ENCODE measurements at places on chromosomes 1 and 21. TPM values are rescaled to one million over a fixed set of nuclear protein-coding genes. Genes with fewer than 3 reads are reported as not detected.

GRCh38 chr21:17506951-17507350, 5.9 kb upstream of the CXADR start:
- DNase-seq, result no peak
- peaks cover 16% of the 10 kb centered on the region for H3K4me1 ChIP-seq
- H3K36me3 ChIP-seq, result peaks cover 8% of the 10 kb centered on the region
- no peak overlapping the region for H3K27ac ChIP-seq
- H3K27me3 ChIP-seq, result no peaks in the 10 kb centered on the region
- H3K4me3 ChIP-seq, result no peak overlapping the region

- DNase-seq, result no peak
- H3K27me3 ChIP-seq, result no peaks in the 10 kb centered on the region
- H3K4me3 ChIP-seq, result no peak overlapping the region
- H3K4me1 ChIP-seq, result peaks cover 10% of the 10 kb centered on the region
- no peaks in the 10 kb centered on the region for H3K36me3 ChIP-seq
These were observed 122.0 kb downstream of the CDC7 start for GRCh38 chr1:91622616-91623015.

DNA sequence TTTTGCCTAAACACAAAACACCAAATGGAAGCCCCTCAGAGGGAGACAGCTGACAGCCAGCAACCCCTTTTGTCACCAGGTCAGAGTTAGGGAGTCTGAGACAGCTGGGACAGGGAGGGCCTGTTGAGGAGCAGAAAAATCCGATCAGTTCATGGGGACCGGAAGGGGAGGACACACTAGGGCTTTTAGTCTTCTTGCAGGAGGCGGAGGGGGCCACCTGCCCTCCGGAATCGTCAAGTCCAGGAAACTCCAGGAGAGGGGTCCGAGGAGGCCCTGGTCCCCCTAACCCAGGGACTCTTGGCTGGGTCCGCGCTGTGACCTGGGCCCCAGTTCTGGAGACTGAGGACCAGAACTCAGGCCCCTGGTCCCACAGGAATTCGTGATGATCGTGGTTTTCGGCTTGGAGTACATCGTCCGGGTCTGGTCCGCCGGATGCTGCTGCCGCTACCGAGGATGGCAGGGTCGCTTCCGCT, 34.2 kb downstream of the KCNQ4 start:
- no peaks in the 10 kb centered on the region for H3K36me3 ChIP-seq
- peak overlapping the region; percentile 68 for H3K4me3 ChIP-seq
- no peak for DNase-seq

Gene SLC37A1
- total RNA-seq, result 25.8 TPM

GRCh38 chr1:26799479-26800142, 11.9 kb downstream of the PIGV start:
- 0 out of 2 replicates have a peak, but pooled peaks cover 3% of the 10 kb centered on the region for H3K27me3 ChIP-seq
- H3K36me3 ChIP-seq, result peaks cover 11% of the 10 kb centered on the region
- H3K4me3 ChIP-seq, result no peak overlapping the region
- peaks cover 19% of the 10 kb centered on the region for H3K4me1 ChIP-seq
- DNase-seq, result no peak

DNA sequence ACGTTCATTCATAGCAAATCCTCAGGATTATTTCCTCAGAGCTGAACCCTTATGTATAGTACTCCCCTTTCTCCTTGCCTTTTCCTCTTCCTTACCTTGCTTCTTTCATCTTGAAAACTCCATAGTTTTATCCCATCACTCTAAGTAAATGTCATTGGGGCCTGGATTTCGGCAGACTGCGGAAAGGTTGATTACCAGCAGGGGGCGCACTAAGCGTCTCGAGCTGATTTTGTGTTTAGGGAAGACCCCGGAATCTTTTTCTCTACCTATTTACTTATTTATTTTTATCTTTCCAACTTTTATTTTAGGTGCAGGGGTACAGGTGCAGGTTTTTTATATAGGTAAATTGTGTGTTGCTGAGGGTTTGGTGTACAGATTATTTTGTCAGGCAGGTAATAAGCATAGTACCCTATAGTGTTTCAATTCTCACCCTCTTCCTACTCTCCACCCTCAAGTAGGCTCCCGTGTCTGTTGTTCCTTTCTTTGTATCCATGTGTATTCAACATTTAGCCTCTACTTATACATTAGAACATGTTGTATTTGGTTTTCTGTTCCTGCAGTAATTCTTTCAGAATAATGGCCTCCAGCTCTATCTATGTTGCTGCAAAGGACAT, 11.4 kb upstream of the MTARC1 start:
- peaks cover 14% of the 10 kb centered on the region for H3K4me1 ChIP-seq
- H3K36me3 ChIP-seq, result peaks cover 1% of the 10 kb centered on the region
- H3K27me3 ChIP-seq, result no peaks in the 10 kb centered on the region
- H3K27ac ChIP-seq, result no peak overlapping the region
- no peak overlapping the region for H3K4me3 ChIP-seq

- no peaks in the 10 kb centered on the region for H3K27me3 ChIP-seq
- H3K27ac ChIP-seq, result no peak overlapping the region
- DNase-seq, result no peak
- peaks cover 29% of the 10 kb centered on the region for H3K36me3 ChIP-seq
- H3K4me1 ChIP-seq, result peaks cover 22% of the 10 kb centered on the region
These were observed 11.9 kb upstream of the TCP10L start for GRCh38 chr21:32597205-32597604.

DNA sequence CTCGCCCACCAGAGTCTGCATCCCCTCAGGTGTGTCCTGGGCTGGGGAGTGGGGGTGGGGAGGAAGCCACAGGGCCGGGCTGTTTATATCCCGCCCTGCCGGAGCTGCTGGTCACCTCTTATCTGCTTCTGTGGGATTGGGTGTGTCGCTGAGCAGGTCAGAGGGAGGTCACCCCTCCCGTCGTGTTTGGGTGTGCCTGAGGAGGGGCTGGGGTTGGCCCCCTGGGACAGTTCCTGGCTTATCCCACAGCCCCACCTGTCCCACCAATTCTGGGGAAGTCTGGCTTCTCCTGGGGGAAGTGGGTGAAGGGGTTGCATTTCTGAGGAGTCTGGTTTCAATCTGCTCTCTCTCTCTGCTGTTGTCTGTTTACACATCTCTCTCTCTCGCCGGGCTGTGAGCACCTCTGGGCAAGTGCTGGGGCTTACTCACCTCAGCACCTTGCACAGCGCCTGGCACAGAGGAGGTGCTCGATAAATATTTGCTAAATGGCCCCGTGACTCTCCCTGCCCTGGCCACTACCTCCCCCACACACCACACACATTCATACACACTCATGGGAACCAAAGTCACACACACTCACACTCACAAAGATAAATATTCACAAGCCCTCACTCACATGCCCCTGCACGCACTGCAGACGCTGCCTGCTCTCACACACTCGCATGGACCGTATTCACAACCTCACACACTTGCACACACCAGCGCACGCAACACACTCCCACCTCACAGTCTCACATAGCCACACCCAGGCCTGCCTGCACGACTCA, 8.3 kb downstream of the ELF3 start:
- H3K36me3 ChIP-seq, result peaks cover 11% of the 10 kb centered on the region
- H3K27me3 ChIP-seq, result no peaks in the 10 kb centered on the region
- peaks cover 22% of the 10 kb centered on the region for H3K4me1 ChIP-seq
- H3K4me3 ChIP-seq, result no peak overlapping the region
- no peak for DNase-seq

DNA sequence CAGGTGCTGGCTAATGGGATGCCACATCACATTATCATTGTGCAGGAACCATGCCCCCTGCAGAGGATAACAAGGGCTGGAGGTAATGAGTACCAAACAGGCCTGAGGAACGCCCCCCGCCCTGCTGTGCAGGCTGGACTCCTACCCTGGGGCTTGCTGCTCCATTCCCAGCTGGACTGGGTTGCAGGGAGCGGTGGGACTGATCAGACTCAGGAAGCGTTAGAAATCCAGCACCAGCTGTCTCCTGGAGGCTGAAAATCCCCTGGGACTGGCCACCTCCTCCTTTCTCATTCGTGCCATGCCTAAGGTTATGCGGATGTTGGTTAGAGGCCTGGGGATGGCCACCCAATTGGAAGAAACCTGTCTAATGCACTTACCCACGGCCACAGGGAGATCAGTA, 36.9 kb upstream of the POU3F1 start:
- H3K4me1 ChIP-seq, result peaks cover 41% of the 10 kb centered on the region
- H3K27ac ChIP-seq, result no peak overlapping the region
- no peaks in the 10 kb centered on the region for H3K27me3 ChIP-seq

Gene DRAXIN
- 13.4 TPM for total RNA-seq

DNA sequence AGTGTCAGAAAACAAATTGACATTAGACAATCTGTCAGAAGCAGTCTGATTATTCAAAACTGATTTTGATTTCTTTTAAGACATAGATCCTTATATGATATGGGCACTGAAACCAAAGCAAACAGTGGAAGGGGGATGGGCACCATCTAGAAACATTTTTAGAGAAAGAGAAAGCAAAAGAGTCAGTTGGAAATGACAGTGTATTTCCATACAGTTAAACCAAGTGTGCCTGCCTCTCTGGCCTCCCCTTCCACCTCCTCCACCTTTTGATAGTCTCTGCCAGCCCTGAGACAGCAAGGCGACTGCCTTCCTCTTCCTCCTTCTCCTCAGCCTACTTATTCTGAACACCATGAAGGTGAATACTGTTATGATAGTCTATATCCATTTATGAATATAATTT, 949.7 kb downstream of the AMY1C start:
- DNase-seq, result no peak

Gene ID3
- total RNA-seq, result 168 TPM

DNA sequence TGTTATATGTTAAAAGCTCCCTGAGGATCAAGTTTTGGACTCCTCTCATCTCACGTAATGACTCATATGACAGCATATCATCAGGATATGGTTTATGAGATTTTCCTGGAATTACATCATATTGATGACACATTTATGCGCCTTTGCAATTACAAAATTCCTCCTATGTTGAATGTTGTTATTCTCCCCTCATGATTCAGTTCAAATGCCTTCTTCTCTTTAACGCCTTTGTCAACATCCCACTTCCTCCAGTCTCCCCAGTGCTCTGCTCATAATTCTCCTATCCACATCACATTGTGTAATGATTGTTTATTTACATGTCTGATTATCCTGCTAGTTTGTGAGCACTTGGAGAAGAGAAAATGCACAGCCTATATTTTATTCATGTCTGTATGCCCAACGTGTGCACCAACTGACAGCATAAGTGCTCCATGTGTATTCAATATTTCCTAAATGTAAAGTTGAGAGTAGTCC, 80.9 kb upstream of the BACH1 start:
- no peak overlapping the region for H3K4me3 ChIP-seq
- no peaks in the 10 kb centered on the region for H3K27me3 ChIP-seq
- H3K4me1 ChIP-seq, result peaks cover 15% of the 10 kb centered on the region
- H3K36me3 ChIP-seq, result no peaks in the 10 kb centered on the region

DNA sequence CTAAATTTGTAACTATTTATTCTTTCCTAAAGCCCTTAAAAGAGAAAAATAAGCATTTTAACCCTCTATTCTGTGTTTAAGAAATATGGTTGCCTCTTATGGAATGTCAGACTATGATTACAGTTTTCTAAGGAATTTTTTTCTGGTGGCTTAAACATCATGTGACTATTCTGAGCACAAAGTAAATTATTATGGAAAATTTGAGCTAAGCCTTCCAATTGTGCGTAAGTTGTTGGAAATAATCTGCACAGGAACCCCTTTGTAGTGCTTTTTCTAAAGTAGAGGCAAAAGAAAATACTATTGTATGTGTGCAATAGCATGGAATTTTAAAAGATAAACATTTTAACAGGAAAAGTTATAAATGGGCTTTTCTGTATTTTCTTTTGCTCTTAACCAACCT, 254.8 kb downstream of the PBX1 start:
- no peaks in the 10 kb centered on the region for H3K27me3 ChIP-seq
- DNase-seq, result no peak
- peaks cover 32% of the 10 kb centered on the region for H3K36me3 ChIP-seq
- no peak overlapping the region for H3K27ac ChIP-seq

Gene ELF3
- 13.7 TPM for total RNA-seq

Gene EPHA10
- total RNA-seq, result 1.3 TPM

- no peaks in the 10 kb centered on the region for H3K27me3 ChIP-seq
- H3K27ac ChIP-seq, result peak overlapping the region; percentile 12
- no peaks in the 10 kb centered on the region for H3K36me3 ChIP-seq
- no peak for DNase-seq
- H3K4me1 ChIP-seq, result peaks cover 55% of the 10 kb centered on the region
These were observed 19.8 kb downstream of the LHX4 start for GRCh38 chr1:180249725-180250498.

Gene PRELP
- total RNA-seq, result 0.18 TPM

GRCh38 chr1:42173961-42174735, 9.6 kb upstream of the GUCA2A start:
- DNase-seq, result no peak
- no peaks in the 10 kb centered on the region for H3K27me3 ChIP-seq
- peak overlapping the region; percentile 20 for H3K27ac ChIP-seq
- no peaks in the 10 kb centered on the region for H3K36me3 ChIP-seq
- H3K4me1 ChIP-seq, result peaks cover 10% of the 10 kb centered on the region
- H3K4me3 ChIP-seq, result no peak overlapping the region

- H3K4me1 ChIP-seq, result peaks cover 39% of the 10 kb centered on the region
- peaks cover 5% of the 10 kb centered on the region for H3K36me3 ChIP-seq
- no peak for DNase-seq
These were observed 59.6 kb downstream of the SDCCAG8 start for GRCh38 chr1:243315455-243315854.

- peaks cover 8% of the 10 kb centered on the region for H3K4me1 ChIP-seq
- H3K27ac ChIP-seq, result no peak overlapping the region
- no peak overlapping the region for H3K4me3 ChIP-seq
- H3K27me3 ChIP-seq, result no peaks in the 10 kb centered on the region
- H3K36me3 ChIP-seq, result no peaks in the 10 kb centered on the region
These were observed 137.8 kb downstream of the GREM2 start for GRCh38 chr1:240474133-240474614.

GRCh38 chr21:41552254-41552653, 44.3 kb upstream of the TMPRSS2 start:
- no peaks in the 10 kb centered on the region for H3K4me1 ChIP-seq
- H3K27me3 ChIP-seq, result no peaks in the 10 kb centered on the region
- H3K27ac ChIP-seq, result no peak overlapping the region
- H3K4me3 ChIP-seq, result no peak overlapping the region
- DNase-seq, result no peak

Gene OR10Z1
- total RNA-seq, result not detected

DNA sequence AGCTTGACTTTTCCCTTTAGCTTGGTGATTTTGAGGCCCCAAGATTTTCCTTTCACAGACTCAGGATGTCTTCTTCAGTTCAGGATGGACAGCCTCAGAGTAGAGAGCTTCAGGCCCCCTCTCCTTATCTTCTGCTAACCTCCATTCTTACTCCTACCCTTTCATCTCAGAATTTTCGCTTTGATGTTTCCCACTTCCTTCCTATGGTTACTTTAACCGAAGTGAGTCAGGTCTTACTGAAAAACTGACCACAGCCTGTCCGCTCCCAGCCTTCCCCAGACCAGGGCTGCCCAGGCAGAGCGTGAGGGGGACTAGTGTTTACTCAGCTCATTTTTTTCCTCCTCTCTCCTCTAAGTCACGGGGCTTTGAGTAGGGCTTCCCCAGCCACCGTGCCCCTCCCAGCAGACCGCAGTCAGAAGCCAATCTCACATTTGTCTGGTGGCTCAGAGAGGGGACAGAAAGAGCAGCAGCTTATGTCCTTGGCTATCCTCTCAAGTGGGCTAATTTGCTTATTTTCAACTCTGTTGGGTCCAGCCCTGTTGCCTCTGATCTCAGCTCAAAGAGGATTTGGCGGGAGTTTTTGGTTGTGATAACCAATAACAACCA, 4.2 kb upstream of the IL19 start:
- no peak overlapping the region for H3K4me3 ChIP-seq
- no peaks in the 10 kb centered on the region for H3K27me3 ChIP-seq
- H3K36me3 ChIP-seq, result no peaks in the 10 kb centered on the region
- no peak for DNase-seq

Gene IGSF9
- total RNA-seq, result 19.4 TPM
